Caco-2 (cell line): ENCODE measurements at places on chromosomes 6 and 20.

GRCh38 chr6:18121580-18122127, 823 bp downstream of the NHLRC1 start:
- H3K4me3 ChIP-seq = no peak overlapping the region
- H3K36me3 ChIP-seq = no peaks in the 10 kb centered on the region
- H3K27ac ChIP-seq = no peak overlapping the region
- H3K4me1 ChIP-seq = peaks cover 7% of the 10 kb centered on the region; the same call in 1 of the 2 replicates
- no peak for DNase-seq
- no peaks in the 10 kb centered on the region; the same call in 1 of the 2 replicates for H3K27me3 ChIP-seq

GRCh38 chr6:2171728-2172127, 73.7 kb downstream of the GMDS start:
- H3K36me3 ChIP-seq = no peaks in the 10 kb centered on the region
- H3K27me3 ChIP-seq = no peaks in the 10 kb centered on the region
- no peak overlapping the region for H3K4me3 ChIP-seq
- H3K27ac ChIP-seq = no peak overlapping the region

- peaks cover under 1% of the 10 kb centered on the region; the same call in 1 of the 2 replicates for H3K4me1 ChIP-seq
- no peaks in the 10 kb centered on the region for H3K27me3 ChIP-seq
- no peak overlapping the region for H3K4me3 ChIP-seq
- no peak for DNase-seq
- H3K27ac ChIP-seq = no peak overlapping the region
- H3K36me3 ChIP-seq = no peaks in the 10 kb centered on the region
Observed at GRCh38 chr20:37886851-37887297, 16.1 kb upstream of the VSTM2L start.

- no peak overlapping the region for H3K4me3 ChIP-seq
- H3K36me3 ChIP-seq = no peaks in the 10 kb centered on the region
- H3K27ac ChIP-seq = no peak overlapping the region
- no peaks in the 10 kb centered on the region for H3K27me3 ChIP-seq
Observed at GRCh38 chr6:166476061-166476591, 93.4 kb upstream of the MPC1 start.

GRCh38 chr6:63787021-63787420, 151.4 kb downstream of the PHF3 start:
- H3K4me1 ChIP-seq = no peaks in the 10 kb centered on the region
- no peaks in the 10 kb centered on the region for H3K27me3 ChIP-seq
- H3K27ac ChIP-seq = no peak overlapping the region

DNA sequence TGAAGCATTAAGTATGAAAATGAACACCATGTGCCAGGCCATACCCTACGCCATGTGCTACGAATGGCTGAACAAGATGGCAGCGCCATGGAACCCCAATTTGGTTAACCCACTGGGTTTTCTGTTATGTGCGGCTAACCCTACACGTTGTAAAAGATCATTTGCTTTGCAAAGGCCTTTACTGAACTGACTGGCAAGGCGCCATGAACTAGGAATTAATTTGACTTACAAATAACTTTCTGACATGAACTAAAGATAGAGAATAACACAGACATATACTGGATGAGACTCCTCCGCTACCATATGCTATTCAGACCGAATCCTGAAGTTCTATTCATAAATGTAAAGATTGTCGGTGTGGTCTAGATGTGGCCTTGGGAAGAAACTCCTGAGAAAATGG, 3.9 kb downstream of the CNKSR3 start:
- no peak overlapping the region for H3K27ac ChIP-seq
- no peaks in the 10 kb centered on the region for H3K27me3 ChIP-seq
- H3K36me3 ChIP-seq = no peaks in the 10 kb centered on the region; the same call in 1 of the 2 replicates
- H3K4me3 ChIP-seq = no peak overlapping the region

DNA sequence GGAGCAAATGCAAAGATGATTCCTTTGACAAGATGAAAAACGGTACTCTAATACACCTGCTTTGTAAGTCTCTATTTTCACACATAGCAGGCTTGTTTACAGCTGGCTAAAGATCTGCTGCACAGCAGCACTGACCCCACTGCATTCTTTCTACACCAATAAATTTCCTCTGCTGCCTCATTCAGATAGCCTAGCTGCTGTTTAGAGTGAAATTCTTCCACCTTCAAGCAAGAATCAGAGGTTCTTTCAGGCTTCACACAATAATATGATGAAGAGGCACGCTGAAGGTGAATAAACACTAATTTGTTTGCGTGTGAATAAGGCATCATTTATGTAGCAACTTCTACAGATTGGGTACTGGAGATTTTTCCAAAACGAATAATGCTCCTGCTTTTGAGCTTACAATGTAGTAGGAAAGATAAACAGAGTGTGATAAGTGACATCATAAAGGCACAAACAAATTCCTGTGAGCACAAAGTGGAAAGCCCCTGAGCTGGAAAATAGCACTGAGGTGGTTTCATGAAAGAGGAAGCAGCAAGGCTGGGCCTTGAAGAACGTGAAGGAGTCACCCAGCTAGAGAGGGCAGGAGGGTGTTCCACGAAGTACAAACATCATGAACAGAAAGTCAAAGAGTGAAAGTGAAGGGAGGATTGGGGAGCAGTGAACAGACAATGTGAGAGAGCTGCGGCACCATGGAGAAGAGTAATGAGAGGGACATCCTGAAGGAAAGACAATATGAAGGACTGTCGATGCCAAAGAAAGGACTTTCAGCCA, 543.4 kb downstream of the CD83 start:
- no peaks in the 10 kb centered on the region for H3K36me3 ChIP-seq
- H3K4me1 ChIP-seq = peaks cover 17% of the 10 kb centered on the region; the same call in 1 of the 2 replicates
- no peaks in the 10 kb centered on the region for H3K27me3 ChIP-seq
- no peak for DNase-seq
- no peak overlapping the region for H3K4me3 ChIP-seq

GRCh38 chr6:150310539-150310938, 58.3 kb upstream of the IYD start:
- no peaks in the 10 kb centered on the region for H3K36me3 ChIP-seq
- H3K4me3 ChIP-seq = no peak overlapping the region
- H3K27me3 ChIP-seq = no peaks in the 10 kb centered on the region
- DNase-seq = no peak
- H3K27ac ChIP-seq = no peak overlapping the region
- H3K4me1 ChIP-seq = no peaks in the 10 kb centered on the region

GRCh38 chr6:1767481-1768246, 157.9 kb downstream of the FOXC1 start:
- no peaks in the 10 kb centered on the region for H3K27me3 ChIP-seq
- no peaks in the 10 kb centered on the region for H3K36me3 ChIP-seq
- DNase-seq = no peak

- no peaks in the 10 kb centered on the region for H3K36me3 ChIP-seq
- no peak overlapping the region for H3K4me3 ChIP-seq
- no peak for DNase-seq
- H3K27ac ChIP-seq = no peak overlapping the region
Observed at GRCh38 chr6:162387718-162388382, 339.7 kb downstream of the PRKN start.

DNA sequence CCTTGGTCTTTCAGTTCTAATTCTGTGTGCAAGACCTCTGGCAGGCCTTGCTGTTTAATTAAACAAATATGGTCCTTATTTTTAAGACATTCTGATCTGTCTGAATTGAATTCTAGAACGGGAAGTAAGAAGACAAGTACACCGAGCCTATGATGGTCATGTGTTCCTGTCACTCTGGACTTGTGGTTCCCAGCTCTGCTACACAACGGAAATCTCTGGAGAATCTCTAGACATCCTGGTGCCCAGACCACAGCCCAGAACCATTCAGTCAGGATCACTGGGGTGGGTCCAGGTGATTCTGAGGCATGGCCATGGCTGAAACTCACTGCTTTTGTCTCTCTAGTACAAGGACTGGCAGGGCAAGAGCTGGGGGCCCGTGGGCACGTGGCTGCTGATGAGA, 15.9 kb upstream of the KCNK16 start:
- no peaks in the 10 kb centered on the region for H3K36me3 ChIP-seq
- no peak overlapping the region for H3K27ac ChIP-seq
- no peaks in the 10 kb centered on the region; the same call in 1 of the 2 replicates for H3K27me3 ChIP-seq
- DNase-seq = no peak
- H3K4me1 ChIP-seq = no peaks in the 10 kb centered on the region

GRCh38 chr20:13068336-13068735, 59.6 kb downstream of the SPTLC3 start:
- H3K4me3 ChIP-seq = no peak overlapping the region
- H3K4me1 ChIP-seq = peaks cover 9% of the 10 kb centered on the region
- H3K27me3 ChIP-seq = no peaks in the 10 kb centered on the region

DNA sequence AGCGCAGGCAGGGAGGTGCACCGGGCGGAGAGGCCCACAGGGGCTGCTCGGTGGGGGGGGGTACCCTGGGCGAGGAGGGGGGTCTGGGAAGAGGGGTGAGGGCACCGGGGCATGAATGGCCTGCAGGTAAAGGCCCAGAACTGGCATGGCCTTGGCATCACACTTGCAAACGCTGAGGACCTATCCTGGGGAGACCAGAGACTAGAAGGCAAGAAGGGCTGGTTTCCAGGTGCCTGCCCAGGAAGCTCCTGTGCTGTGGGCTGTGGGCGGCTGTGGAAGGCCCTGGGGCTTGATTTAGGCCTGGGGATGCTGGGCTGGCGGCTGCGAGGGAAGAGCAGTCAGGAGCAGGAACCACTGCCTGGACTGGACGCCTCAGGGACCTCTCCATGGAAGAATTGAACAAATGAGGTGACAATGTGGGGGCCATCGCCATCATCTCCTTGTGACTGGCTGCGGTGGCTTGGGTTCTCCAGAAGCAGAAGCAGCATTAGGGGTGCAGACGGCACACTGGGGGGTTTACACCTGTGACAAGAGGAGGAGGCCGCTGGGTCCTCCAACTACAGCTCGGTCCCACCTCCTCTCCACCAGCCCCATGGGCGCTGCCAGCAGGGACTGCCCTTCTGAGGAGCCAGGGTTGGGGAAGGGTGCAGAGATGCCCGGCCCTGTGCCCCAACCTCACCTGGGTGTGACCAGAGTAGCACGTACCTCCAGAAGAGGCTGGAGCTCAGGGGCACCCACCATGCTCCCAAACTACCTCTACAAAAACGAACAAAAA, 32.1 kb upstream of the IRF4 start:
- no peak overlapping the region for H3K27ac ChIP-seq
- DNase-seq = no peak
- H3K4me3 ChIP-seq = no peak overlapping the region
- no peaks in the 10 kb centered on the region for H3K4me1 ChIP-seq

DNA sequence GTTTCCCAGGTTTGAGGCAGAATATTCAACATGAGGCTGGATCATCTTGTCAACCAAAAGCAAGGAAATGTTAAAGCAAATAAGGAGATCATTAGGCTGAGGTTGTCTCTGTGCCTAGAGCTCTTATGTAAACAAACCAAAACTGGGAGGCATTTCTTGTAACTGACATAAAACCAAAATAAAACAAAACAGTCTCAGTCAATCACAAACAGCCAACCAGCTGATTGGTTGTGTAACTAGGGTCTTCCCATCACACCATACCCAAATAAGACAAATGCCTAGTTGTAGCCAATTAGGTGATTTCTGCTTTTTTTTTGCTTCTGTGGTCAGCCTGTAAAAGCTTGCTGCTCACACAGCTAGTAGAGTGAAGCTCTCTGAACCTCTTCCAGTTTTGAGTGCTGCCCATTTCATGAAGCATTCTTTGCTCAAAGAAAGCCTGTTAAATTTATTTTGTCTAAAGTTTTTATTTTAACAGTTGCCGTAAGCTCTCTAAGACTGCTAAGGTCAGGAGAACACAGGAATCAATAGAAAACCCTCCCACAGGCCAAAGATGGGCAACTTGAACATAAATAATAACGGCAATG, 8.9 kb upstream of the FITM2 start:
- no peaks in the 10 kb centered on the region for H3K27me3 ChIP-seq
- H3K4me3 ChIP-seq = no peak overlapping the region
- H3K27ac ChIP-seq = no peak overlapping the region
- no peak for DNase-seq
- no peaks in the 10 kb centered on the region for H3K4me1 ChIP-seq

- no peak overlapping the region for H3K4me3 ChIP-seq
- DNase-seq = no peak
- H3K27me3 ChIP-seq = no peaks in the 10 kb centered on the region
- no peak overlapping the region for H3K27ac ChIP-seq
- H3K4me1 ChIP-seq = peaks cover 26% of the 10 kb centered on the region
- H3K36me3 ChIP-seq = no peaks in the 10 kb centered on the region
Observed at GRCh38 chr6:12535586-12536314, 180.8 kb upstream of the PHACTR1 start.

DNA sequence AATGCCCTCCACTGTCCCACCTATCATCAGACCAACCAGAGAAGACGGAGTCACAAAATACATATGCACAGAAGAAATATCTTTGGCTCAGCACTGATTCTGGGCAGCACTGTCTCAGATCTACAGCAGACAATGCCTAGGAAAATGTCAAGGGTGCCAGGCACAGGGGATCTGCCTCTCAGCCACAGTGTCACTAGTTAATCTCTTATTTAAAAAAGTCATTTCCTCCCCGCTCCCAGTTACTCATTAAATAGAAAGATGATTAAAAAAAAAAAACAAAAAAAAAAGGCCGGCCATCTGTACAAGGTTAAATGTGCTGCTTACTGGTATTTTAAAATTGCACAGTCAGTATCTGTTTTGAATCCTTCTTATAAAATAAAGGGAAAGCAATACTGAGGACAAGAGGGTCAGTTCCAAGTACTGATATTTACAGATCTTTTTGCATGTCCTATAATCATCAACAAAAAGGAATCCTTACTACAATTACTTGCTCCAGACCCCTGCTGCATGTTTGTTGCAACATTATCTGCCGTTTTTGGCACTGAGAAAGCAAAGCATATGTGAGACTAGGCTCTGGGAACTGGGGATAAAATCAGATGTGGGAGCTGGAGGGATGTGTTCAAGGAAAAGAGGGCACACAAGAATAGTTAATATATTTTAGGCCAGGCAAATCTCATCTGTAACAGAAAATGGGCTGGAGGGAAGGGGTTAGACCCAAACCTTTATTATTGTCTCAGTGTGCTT, 299.3 kb downstream of the KIF16B start:
- no peaks in the 10 kb centered on the region for H3K27me3 ChIP-seq
- peaks cover 18% of the 10 kb centered on the region for H3K4me1 ChIP-seq
- H3K36me3 ChIP-seq = no peaks in the 10 kb centered on the region
- DNase-seq = no peak
- H3K4me3 ChIP-seq = no peak overlapping the region

DNA sequence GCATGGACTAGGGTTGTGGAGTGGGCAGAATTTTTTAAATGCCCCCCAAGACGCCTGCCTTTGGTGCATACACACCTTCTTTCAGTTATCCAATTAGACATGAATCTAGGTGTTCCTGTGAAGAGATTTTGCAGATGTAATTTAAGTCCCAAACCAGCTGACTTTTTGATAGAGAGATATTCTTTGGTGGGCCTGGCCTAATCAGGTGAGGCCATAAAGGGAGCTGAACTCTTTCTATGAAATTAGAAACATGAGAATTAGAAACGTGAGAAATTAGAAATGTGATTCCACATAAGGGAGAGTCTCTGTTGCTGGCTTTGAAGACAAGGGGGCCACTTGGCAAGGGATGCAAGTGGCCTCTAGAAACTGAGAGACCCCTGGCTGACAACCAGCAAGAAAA, 36.4 kb upstream of the TTPAL start:
- peaks cover 29% of the 10 kb centered on the region for H3K4me1 ChIP-seq
- no peaks in the 10 kb centered on the region for H3K27me3 ChIP-seq
- no peak for DNase-seq
- H3K4me3 ChIP-seq = no peak overlapping the region
